ENCODE measurements at places on chromosomes 3 and 15.

GRCh38 chr15:81292523-81293001 lies 31.4 kb downstream of the STARD5 start:
- DNase-seq, result no peak

GRCh38 chr3:81027344-81027743 lies 734.1 kb downstream of the GBE1 start:
- DNase-seq, result no peak

DNA sequence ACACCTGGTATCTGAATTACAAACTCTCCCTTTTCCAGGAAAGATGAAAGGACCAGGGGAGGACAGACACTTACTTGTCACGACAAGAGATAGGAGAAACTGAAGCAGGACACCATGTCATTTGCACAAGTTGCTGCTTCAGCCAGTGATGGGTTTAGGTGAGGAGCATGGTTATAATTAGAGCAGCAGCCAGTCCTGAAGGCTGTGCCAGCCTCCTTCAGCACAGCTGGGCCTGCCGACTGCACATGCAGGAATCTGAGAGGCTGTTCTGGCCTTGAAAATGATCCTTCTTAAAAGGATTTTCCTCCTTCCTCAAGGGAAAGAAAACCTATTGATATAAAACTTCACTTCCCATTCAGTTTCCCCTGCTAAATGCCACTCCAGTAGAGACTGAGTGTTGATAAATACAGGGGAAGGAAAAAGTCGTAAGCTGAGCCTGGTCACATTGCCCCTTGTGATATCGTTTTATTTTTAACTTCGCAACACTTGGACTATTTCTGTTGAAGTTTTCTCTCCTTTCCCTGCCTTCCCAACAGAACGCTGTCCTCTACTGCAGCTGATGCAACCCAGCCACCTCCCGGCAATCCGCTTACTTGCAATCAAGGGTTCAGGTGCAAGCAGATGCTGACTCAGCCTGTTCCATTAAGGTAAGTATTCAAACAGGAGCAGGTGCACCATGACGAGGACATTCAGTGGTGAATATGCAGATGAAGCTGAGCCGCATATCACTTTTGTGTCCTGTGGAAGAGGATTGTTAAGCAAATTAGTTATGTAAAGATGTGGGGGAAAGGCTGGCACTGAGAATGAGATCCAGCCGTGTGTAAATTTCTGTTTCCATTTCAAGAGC lies at the start of gene FBXO40:
TSS of gene FBXO40 (plus strand) at position 524 of the 847 bp plus-strand sequence. CDS start 27,197 bp downstream, outside the sequence.
- no peak for DNase-seq

DNA sequence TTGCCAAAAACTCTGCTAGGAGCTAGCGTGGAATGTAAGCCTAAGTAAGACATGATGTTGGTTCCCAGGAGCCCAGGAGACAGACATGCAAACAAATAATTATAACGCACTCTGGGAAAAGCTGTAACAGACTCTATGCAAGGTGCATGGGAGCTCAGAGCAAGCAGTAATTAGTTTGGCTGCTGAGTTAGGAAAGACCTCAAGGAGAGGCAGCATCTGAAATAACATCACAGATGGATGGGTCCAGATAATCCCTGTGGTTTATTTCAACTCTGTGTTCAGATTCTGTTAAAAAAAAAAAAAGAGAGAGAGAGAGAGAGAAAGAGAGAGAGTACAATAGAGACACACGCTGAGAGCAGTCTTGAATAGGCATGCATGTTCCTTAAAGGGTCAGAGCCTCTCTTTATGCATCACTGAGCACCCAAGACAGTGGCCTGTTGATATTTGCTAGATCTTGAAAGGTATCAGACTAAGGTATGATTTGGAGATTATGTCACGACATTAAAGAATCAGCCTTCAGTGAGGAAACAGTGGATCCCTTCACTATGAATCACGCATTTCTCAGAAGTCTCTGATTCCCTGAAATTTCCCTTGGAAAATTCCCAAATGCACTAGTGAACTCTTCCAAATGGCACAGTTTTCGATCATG lies 124.4 kb upstream of the LIPC start:
- DNase-seq, result no peak

DNA sequence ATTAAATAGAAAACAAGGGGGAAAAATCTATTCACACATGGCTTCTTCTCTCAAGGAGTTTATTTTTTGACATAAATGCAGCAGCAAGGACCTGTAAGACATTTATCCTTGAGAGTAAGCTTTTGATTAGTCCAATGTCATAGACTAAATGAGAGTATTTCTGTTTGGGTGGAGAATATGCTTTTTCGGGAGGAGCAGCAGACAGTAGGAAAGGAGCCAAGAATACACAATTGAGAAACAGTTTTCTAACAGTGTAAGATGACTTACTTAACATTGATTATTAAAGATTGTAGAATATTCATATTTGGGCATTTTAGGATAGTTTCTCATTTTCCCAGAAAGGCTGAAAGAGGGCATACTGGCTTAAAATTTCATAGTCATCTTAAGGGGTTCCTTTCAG lies 65.9 kb upstream of the PAQR5 start:
- no peak for DNase-seq
